NCI-H187 treated with DMSO at 0.1 percent for 48 hours (cell line): ENCODE measurements at places on chromosomes 1 and 21.

- no peak for DNase-seq
Measured at GRCh38 chr1:34829250-34829649, 30.3 kb downstream of the SMIM12 start.

GRCh38 chr1:218642033-218642948, 297.2 kb downstream of the TGFB2 start:
- DNase-seq, result no peak

GRCh38 chr1:74356493-74356892, 121.3 kb downstream of the TNNI3K start:
- no peak for DNase-seq

- DNase-seq, result no peak
Measured at GRCh38 chr1:213977486-213977842, 10.3 kb upstream of the PROX1 start.

GRCh38 chr1:57033222-57034001, 67.6 kb upstream of the C8B start:
- DNase-seq, result no peak

DNA sequence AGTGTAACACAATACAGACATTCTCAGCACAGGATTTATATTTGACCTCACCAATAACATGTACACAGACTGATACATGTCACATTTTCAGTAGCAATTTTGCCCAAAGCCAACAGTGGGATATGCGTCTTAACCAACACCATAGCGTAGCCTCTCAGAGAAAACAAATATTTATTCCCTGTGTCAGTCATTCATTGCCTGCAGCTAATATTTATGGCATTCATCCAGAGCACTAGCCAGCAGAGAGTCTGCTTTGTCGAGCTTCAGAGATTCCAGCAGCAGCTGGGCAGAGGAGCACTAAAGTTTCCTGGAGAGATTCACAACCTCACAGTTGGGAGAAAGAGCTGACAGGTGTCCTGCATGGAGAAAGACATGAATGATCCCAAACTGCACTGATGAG, 400.7 kb upstream of the DAB1 start:
- no peak for DNase-seq

DNA sequence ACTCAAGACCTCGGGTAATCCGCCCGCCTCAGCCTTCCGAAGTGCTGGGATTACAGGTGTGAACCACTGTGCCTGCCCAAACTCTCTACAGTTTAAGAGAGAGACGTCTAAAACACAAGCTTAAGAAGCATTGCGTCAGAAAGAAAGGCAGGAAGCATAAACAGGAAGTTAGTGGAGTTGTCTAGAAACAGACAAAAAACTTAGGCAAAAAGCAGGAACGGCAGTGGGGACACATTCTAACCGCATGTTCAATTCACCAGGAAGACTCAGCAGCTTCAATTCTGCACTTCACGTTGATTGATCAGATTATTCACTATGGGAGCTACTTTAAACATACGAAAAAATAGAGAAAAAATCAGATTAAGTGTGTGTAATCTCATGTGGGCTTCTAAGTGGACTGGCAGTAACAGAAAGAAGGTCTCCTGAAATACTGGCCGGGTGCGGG, 7.4 kb downstream of the CFAP74 start:
- DNase-seq, result no peak
